ENCODE measurements at places on chromosomes 13 and 19.

DNA sequence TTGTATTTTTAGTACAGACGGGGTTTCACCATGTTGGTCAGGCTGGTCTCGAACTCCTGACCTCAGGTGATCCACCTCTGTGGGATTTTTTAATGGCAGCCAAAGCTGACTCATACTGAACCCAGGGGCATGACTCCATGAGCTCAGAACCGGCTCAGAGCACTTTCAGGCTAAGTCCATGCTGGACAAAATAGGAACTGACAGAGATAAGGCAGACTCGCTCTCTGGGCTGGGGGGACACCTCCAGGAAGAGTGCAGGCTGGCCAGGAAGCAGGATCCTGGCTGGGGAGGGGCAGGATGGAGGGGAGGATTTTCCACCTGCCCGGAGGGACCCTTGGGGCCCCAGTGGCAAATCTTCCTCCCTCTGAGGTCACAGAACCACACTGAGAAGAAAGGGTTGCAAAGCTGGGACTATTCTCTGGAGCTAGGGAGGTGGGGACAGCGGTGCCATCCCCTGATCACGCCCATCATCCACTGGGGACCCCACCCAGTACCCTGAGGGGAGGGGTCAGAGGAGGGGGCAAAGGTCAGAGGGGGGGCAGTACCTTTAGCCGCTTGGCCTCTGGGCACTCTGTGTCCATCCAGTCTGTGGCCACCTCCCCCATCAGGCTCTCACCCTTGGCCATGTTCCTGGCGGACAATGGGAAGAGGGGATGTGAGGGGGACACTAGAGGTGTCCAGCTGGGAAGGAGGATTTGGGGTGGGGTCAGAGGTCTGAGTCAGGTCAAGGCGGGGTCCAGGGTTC, 31.1 kb downstream of the NOTCH3 start:
- DNase-seq: no peak

DNA sequence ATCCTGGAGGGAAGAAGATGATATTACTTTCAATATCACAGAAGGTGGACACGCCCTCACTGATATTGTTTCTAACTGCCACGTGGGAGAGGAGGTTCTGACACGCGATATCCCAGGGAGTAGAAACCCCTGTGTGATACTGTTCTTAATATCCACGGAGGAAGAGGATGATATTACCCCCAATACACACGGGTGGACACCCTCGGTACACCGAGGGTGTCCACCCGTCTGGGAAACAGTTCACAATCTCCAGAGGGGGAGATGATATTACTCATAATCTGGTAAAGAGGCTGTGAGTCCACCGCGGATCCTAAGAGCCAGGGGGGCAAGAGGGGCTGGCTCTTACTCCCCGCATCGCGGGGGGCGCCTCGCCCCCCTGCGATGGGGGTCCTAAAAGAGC, 29.7 kb upstream of the RGCC start:
- no peak for DNase-seq

- DNase-seq: no peak
These were observed 276.3 kb upstream of the SOX21 start for GRCh38 chr13:94988654-94989053.

- DNase-seq: no peak
These were observed 29.6 kb upstream of the CEACAM21 start for GRCh38 chr19:41546386-41546789.

DNA sequence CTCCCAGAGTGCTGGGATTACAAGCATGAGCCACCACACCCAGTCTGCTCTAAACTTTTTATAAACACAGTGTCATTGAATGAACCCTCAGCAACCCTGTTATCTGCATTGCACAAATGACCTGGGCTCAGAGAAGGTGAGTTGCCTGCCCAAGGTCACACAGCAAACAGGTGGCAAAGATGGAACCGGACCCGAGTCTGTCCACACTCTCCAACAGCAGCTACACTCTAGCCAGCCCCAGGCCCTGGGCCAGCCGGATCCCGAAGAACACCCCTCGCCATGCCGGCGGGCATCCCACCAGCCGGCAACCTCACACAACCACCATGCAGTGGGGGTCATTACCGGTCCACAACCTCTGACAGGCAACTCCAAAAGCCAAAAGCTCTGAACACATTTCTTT, 14.5 kb downstream of the ERCC2 start:
- DNase-seq: no peak

DNA sequence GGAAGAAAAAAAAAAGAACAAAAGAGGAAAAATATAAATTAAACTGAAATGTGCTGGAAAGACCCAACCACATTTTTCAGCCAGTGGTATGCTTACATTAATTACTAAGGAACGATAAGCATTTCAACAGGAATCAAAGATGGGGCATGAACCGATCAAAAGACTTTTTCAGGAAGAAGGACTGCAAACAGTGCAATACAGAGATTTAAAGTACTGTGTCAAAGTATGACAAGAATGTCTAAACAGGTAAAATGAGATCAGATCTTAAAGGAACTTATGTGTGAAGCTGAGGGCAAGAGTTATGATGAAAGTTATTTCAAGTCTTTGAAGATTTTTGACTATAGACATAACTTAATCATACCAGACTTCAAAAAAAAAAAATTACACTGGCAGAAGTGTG, 1761.8 kb downstream of the SLITRK5 start:
- no peak for DNase-seq

GRCh38 chr13:79775830-79776229, 294.9 kb downstream of the NDFIP2 start:
- no peak for DNase-seq

DNA sequence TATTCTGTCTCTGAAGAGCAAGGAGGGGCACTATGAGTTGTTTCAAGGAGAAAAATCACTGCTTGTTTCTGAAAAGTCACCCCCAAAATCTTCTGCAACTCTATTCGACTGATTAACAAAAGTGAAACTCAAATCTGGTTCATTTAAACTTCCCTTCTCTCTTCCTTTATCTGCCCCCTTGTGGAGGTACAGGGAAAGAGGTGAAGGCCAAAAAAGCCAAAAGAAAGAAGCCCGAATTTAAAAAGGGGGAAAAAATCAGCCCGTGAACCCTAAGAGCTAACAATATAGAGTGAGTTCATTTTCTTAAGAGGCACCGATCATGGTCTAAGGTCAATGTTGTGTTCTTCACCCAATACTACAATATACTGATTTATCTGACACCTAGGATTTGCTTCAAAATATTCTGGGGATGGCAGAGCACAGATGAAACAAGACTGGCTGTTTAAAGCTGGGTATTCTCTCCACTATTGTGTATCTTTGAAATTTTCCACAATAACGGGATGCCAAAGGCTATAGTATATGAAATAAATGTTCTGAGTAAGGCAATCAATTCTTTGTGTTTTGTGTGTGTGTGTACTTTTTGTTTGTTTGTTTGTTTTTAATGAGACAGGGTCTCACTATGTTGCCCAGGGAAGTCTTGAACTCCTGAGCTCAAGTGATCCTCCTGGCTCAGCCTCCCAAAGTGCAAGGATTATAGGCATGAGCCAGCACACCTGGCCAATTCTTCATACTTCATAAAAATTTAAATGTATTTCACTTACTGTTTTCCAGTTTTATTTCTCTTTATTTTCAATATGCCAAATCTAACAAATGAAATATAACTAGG, 55.0 kb upstream of the EEF1AKMT1 start:
- no peak for DNase-seq

GRCh38 chr13:25455146-25455545, 83.4 kb downstream of the ATP8A2 start:
- no peak for DNase-seq

GRCh38 chr13:97369261-97369893, 64.6 kb upstream of the RAP2A start:
- no peak for DNase-seq

Measured in GM12892 (cell line).